ENCODE measurements at places on chromosomes 2 and 18.

GRCh38 chr2:152510621-152511020 lies 175.6 kb downstream of the FMNL2 start:
- no peak for DNase-seq

DNA sequence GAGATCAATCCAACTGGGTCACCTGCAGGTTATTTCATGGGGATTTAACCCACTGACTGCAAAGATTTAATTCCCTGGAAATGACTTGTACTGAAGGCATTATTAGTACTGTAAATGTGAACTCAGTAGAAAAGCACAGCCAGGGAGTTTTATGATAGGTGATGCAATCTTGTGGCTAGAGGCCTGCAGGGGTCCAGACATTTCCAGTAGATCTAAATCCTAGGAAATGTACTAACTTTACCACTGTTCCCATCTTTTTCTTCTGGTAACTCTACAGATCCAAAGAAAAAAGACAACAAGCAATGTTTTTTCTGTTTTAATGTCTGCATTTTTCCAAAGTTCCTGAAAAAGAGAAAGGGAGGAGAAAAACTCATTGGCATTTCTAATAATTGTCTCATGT lies 500.1 kb downstream of the ARHGAP15 start:
- no peak for DNase-seq

GRCh38 chr2:100640431-100641124 lies 77.8 kb downstream of the PDCL3 start:
- no peak for DNase-seq

- DNase-seq: no peak
Measured at GRCh38 chr2:176339208-176339607, 70.0 kb downstream of the MTX2 start.

DNA sequence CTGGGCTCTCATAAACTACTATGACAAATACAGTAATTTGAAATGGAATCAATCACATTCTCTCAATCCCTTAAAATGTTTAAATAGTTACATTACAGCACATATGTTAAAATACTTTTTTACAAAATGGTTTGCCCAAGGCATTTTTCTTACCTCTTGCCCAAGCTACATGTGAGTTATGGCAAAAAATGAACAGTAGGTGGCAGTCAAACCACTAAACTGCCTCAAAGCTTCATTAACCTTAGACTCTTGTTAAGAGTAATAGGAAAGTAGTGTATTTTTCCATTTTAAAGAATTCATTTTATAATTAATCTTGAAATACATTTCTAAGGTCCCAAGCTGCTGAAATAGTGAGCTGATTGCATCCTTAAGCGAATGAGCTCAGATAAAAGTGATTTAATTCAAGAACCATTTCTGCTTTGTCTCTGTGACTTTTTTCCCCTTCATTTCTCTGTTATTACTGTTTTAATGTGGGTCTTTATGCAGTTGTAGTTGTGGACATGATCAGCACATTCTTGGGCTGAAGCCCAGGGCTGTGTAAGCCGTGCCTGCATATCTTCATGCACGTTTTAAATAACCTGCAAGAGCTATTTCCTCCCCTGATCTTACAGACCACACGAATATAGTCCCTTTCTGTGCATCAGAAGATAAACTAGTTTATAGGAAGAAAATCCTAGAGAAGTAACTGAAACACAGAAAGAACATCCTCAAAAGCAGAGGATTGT lies 311.8 kb downstream of the LNPK start:
- peak; percentile 45 for DNase-seq

- DNase-seq: no peak
Measured at GRCh38 chr18:55356815-55357214, 231.2 kb downstream of the TCF4 start.

DNA sequence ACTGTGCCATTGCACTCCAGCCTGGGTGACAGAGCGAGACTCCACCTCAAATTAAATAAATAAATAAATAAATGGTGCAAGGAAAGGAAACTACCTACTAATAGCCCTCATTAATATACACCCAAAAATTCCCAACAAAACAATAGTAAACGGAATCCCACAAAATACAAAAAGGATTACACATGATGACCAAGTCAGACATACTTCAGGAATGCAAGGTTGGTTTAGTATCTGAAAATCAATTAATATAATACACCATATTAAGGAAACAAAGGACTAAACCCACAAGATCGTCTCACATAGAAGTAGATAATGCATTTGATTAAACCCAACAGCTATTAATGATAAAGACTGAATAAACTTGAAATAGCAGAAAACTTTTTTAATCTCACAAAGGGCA lies 307.4 kb downstream of the TGIF1 start:
- DNase-seq: no peak

GRCh38 chr18:22179174-22179573 lies 9.8 kb downstream of the GATA6 start:
- DNase-seq: no peak

DNA sequence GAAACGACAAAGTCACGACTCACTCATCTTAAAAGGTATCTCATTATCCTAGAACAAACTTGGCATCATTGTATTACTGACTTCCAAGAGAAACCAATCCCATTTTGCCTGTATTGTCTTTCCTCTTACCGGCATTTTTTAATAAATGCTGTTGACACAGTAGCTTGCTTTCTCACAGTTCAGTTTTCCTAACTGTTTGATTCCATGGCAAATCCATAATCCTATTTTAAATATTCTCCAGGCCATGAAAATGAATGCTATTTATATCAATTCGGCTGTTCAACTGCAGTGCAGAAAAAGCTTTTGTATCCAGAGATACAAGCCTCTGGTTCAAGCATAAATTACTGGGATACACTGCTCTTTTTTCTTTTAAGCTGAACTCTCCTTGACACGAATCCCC lies 1241.9 kb downstream of the DPP10 start:
- no peak for DNase-seq

DNA sequence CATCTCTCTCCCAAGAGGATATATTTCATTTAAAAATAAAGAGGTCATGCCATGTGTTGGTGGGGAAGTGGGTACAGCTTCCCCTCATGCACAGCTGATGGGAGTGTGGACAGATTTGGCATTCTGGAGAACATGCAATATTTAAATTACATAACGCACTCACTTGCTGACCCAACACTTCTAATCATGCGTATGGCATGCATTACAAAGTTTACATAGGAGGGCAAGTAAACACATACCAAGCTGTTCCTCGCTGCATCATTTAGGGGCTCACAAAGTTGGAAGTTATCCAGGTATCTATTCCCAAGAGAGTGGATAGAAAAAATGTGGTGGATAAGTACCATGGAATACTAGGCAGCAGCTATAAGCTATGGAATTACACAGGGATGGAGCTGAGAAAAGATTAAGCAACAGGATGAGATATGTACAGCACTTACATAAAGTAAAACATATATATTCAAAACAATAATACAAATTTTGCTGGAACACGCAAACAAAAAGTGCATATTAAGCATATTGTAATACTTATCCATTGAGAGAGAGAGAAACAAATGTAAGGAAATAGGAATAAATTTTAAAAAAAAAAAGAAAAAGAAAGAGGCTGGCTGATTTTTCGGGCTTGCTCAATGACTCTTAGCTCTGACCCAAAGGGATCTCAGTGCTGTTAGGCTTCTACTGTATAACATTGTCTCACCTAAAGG lies 11.0 kb downstream of the CYP1B1 start:
- DNase-seq: no peak

GRCh38 chr2:20649576-20649975 lies 1.3 kb downstream of the HS1BP3 start:
- peak; percentile 12 for DNase-seq

DNA sequence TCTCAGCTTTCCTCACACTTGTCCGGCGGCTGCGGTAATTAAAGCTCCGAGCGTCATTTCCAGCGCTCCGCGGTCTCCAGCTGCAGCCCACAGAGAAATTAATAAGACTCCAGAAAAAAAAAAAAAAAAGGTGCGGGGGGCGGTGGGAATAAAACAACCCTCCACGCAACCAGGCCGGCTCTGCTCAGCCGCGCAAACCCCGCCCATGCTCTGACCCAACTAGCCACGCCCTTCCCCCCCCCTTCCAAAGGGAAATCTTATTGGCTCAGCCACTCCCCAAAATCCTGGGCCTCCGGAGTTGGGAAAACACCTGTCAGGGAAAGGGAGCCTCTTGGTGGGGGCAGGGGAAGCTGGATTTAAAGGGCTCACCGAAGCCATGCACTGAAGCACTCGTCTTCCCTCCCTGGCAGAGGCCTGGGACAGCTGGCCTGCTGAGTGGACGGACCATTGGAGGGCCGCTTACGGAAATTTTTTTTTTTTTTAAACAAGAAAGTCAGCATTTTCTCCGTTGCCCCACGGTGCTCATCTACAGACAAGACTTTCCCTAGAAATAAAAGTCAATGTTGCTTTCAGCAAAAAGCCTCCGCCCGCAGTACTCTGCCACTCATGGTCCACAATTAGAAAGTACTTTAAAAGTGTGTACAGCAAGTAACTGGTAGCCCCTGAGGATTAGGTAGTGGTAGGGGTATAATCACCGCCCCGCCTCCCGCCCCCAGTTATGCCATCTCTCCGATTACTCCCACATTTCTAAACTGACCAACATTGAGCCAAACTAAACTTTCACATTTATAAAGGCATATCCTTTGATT lies 674 bp upstream of the ERBB4 start:
- no peak for DNase-seq

DNA sequence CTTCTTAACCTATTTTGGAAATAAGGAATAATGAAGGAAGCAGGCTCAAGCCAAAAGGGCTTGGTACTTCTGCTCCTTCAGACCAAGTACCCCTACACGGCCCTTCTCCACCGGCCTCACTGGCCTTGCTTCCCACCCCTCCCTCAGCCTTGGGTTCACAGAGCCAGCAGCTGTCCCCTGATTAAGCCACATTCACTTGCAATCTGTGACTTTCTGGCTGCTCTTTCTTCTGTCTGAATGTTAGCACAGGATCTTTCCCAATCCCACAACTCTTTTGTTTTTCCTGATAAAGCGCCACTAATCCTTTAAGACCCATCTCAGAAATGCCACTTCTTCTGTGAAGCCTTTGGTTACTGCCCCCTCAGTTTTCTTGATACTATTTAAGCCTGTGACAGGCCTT lies 52.4 kb downstream of the REEP1 start:
- DNase-seq: no peak

DNA sequence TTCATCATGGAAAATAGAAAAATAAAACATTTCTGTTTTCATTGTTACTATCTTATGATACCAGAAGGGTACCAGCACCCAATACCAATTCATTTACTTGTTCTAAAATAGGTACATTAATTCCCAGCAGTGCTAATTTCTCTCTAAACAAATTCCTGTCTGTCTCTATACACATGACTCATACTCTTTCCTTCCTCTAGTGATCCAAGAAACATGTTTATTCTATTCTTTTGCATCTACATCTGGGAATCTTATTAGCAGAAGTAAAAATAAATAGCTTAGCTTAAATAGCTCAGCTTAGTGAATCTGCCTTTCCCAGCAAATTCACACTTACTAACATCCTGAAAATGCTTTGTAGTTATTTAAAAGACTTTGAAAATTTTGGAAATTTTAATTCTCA lies 84.5 kb upstream of the MAPRE2 start:
- no peak for DNase-seq

DNA sequence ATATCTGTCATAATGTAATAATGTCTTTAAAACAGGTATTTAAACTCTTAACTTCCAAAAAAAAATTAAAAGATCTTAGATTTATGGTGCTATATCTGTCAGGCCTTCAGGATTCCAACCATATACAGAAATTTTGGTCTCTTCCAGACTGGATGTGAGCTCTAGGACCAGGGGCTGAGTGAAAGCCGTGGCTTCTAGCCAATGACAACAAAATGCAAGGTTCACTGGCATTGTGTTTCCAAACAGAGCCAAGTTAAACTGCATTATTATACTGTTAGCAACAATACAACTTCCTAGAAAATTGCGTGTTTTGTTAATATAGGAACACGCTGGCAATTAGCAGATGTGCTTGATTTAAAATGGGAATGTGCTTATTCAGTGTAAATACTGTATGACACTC lies 809.8 kb upstream of the SOX11 start:
- DNase-seq: no peak

DNA sequence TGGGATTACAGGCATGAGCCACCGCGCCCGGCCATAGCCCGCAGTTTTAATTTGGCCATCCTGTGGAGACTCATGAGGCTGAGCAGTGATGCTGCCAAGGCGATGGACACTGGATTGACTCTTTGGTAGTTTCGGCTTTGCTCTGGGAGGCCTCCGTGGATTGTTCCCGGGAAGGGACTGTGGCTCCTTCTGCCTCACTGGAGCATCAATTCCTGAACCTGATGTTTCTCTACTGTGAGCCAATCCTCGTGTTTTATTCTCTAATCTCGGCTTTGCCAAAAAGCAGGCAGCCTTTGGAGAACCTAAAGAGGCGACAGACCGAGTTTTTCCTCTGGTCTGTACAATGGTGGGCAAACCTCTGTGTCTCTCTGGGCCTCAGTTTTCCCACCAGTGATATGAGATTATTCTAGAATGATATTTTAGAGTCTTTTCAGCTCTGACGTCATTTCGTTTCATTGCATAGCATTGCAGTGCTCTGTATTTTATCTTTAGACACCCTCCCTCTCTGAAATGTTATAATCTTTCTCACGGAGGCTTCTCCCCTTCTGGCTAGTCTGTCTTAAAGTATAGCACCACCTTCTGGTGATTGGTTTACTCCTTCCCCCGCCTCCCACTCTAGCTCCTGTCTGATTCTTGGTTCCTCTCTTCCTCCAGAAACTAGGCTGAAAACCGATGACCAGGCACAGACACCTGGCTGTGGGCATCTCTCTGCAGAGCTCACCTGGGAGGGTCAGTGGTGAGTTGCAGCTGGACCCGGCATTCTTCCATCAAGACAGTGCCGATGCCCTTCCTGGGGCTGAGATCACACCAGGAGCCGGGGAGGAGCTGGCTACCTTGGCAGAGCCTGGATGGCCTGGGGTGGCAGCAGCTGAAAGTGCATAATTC lies 341.3 kb downstream of the MYCN start:
- no peak for DNase-seq

GRCh38 chr2:234161932-234162331 lies 111.4 kb downstream of the SPP2 start:
- DNase-seq: no peak

DNA sequence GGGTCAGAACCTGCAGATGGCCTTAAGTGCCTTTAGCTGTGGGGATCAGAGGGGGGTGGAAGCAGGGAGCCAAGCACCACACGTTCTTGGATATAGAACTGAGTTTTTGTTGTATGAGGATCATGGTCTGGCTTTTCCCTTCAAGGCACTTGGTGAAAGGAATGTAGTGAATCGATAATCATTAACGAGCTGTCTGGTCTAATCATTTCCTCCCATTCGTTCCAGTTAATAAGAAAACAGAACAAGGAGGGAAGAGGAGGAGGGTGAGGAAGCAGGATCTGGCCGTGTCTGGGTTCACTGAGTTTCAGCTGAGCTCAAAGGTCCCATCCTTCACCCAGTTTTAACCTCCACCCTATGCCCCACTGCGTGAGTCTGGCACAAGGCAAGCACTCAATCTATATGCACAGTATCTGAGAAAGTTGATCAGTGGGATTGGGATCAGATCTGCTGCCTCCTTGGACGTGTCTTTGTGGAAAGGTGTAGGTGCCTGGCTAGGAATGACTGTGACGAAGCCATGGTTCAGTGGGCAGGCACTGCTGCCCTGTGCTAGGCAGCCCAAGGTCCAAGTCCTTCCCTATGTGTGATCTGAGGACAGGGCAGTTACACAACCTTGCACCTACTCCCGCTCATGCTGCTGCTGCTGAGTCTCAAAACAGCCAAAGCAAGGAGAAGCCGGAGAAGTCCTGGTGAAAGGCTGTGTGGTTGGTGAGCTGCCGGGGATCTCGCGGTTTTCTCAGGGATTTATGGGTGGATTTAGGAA lies 54.8 kb downstream of the GALNT14 start:
- DNase-seq: no peak

GRCh38 chr2:73827018-73827417 lies 1.7 kb upstream of the STAMBP start:
- DNase-seq: peak; percentile 58

- no peak for DNase-seq
Measured at GRCh38 chr2:218567797-218568189, 358 bp downstream of the USP37 start.

GRCh38 chr18:74841248-74841647 lies 243.6 kb downstream of the ZNF407 start:
- no peak for DNase-seq
